ENCODE measurements at places on chromosomes 5 and 9.

DNA sequence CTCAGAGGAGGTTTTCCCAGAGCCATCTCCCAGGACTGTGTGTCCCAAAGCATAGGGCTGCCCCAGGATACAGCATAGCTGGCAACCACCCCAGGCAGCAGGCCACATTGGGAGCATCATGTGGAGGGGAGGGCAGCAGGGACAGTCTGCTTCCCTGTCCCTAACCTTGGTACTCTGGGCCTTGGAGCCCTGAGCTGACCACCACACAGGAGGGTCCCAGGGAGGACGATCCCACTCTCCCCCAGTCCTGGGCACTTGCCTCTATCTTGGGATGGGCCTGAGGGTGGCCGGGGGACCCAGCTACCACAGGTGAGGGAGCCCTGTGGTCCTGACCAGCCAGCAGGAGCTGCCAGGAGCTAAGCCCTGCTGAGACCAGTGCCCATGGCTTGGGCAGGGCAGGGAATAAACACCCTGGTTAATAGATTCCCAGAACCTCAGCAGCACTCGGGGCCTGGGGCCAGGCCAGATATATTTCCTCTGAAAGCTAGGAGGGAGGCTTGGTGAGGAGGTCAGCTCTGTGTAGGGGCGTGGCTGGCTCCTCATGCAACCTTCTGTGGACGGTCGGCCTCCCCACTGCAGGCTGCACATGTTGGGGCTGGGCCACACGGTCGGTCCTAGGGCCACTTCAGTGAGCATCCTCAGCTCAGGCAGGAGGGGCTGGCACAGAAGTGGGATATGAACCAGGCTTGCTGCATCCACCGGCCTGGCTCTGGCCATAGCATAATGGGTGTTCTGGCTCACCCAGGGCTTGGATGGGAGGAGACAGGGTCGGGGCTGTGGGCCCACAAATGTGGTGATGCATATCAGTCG lies 4.2 kb downstream of the NINJ1 start:
- DNase-seq = no peak

- DNase-seq = no peak
Measured at GRCh38 chr5:67934976-67935375, 280.6 kb upstream of the PIK3R1 start.

- DNase-seq = no peak
Measured at GRCh38 chr5:143968071-143968878, 156.3 kb downstream of the HMHB1 start.

DNA sequence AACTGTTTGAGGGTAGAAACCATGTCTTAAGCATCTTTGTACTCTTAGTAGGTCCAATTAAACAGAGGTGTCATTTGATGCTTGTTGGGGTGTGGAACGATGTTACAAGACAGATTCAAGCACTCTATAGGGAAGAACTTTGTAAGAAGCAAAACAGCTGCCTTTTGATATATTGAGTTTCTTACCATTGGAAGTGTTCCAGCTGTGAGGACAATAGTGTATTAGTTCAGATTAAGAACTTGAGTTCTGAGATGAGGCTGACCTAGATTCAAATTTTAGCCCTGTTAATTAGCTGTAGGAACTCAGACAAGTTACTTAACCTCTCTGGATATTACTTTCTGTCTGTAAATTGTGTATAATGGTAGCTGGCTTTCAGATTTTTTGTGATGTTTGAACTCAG lies 19.6 kb upstream of the ZNF462 start:
- no peak for DNase-seq
